ENCODE measurements at places on chromosomes 5 and 9. TPM values are rescaled to one million over a fixed set of nuclear protein-coding genes. Genes with fewer than 3 reads are reported as not detected.

Gene RNF44
- polyA plus RNA-seq, result 37.9 TPM

Gene CCDC183
- 5.9 TPM for polyA plus RNA-seq

Gene CCDC152
- 30.0 TPM for polyA plus RNA-seq

Gene INSYN2B
- polyA plus RNA-seq, result 5.5 TPM

Measured in left lung (tissue), 14 donors.